ENCODE measurements at places on chromosomes 5 and 9. TPM values are rescaled to one million over a fixed set of nuclear protein-coding genes. Genes with fewer than 3 reads are reported as not detected.

DNA sequence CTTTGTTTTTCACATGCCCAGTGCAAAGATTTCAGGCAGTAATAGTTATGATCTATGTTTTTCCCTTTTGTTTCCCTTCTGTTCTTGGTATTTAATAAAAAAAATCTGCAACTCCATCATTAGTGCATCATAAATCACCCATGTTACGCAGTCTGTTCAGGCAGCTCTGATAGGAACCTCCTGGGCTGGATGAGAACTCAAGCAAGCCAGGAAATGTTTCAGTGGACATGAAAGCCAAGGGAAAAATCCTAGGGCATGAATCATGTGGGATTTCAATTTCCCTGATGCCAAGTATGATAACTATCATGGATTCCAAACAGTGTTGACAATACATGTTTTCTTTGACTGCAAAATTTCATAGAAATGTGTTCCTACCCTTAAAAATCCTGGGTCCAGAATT lies 119.7 kb upstream of the TARS1 start:
- DNase-seq: no peak

Gene KIF2A
- 30.6 TPM for total RNA-seq

- DNase-seq: no peak
Measured at GRCh38 chr9:127751269-127752054, 16.4 kb upstream of the TOR2A start.

Gene CCL27
- not detected for total RNA-seq

GRCh38 chr5:123705741-123706140 lies 193.8 kb downstream of the CSNK1G3 start:
- no peak for DNase-seq

GRCh38 chr5:106985174-106985573 lies 685.6 kb downstream of the EFNA5 start:
- DNase-seq: no peak

DNA sequence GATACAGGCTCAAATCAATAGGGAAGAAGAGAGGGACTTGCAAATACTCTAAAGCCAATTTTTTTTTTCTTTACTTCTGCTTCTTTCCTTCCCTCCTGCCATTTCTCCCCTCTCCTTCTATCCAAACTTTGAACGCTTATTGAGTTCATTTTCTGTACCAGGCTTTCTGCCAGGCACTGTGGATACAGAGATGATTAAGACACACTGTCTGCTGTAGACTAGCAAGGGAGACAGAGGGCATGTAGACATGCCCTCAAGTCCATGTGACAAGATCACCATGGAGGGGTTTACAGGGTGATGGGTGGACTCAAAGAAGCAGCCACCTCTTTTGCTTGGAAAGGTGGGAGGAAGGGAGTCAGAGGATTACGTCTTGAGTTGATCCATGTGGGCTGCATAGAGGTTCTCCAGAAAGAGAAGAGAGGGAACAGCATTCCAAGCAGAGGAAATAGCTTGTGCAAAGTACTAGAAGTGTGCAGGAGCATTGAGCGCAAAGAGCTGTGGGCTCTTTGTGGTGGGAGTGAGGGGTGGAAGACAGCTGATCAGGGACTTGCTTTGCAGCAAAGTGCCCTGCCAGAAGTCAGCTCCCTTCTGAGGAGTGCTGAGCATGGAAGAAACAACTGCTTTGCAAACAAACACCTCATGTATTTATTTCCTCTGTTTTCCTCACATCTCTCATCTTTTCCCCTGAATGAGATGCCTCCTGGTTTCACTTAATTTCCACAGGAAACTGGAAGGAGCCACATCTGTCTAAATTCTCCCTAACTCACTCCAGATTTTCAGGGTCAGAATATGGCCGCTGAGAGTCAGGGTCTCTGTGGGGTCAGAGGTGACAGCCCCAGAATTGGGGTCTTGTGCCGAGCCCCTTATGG lies 64.4 kb upstream of the COL15A1 start:
- DNase-seq: peak; percentile 39

DNA sequence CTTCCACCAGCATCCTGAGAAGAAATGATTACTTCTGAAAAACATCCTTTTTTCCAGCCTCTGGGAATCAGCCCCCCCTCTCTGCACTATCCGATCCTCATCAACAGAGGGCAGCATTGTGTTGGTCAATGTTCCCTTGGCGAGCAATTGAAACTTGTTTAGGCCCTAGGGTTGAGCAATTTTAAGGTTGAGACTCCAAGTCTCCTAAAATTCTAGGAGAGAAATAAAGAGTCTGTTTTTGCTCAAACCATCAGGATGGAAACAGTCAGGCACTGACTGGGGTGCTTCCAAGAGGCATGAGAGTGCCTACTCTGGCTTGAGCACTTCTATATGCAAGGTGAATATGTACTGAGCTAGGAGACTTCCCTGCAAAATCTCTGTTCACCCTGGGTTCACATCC lies 12.4 kb upstream of the CYFIP2 start:
- no peak for DNase-seq

- DNase-seq: peak; percentile 89
Measured at GRCh38 chr9:129318121-129319075, 140.3 kb upstream of the IER5L start.

DNA sequence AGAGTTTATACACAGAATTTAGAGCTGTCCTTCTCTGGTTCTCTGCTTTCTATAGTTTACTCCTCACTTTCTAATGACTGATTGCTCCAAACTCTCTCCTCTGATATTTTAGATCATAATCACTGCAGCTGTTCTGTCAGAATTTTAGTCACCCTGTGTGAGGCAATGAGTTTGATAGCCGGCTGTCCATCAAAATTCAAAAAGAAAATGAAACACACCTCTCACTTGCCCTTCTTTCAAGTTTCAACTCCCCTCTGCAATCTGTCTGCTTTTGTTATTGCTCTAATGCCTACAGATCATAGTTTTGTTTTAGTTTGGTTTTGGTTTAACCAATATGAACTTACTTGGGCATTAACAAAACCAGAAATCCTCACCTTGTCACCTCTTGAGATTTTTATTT lies 23.3 kb upstream of the ABLIM3 start:
- DNase-seq: no peak

DNA sequence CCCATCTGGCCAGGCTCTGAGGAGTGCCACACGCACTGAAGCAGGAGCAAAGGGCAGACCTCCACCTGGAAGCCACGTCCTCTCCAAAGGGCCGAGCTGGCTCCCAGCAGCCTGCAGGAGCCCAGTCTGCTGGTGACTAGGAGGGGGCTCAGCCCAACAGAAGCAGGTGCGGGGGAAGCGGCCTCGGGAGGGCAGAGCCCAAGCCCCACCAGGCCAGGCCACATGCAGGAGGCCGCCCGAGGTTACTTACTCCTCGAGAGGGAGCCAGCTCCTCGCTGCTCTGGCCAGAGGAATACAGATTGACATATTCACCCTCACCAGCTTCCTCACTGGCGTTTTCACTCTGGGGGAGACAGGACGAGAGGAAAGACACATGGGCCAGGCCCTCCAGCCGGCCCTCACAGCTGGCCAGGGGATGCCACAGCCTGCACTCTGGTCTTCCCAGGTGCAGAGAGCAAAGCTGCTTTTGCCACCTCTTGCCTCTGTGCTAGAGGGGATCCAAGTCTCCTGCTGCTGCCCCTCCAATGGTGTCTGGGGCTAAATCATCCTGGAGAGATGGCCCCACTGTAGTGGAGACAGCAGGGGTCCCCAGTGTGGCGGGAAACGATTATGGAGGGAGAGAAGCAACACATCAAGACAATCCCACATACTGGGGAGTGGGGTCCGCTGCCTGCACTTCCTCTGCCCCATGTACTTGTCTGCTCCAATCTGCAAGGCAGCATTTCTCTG lies 58.6 kb downstream of the PRRT1B start:
- DNase-seq: no peak

- DNase-seq: no peak
Measured at GRCh38 chr9:6689893-6690674, 44.6 kb upstream of the GLDC start.

GRCh38 chr9:27530915-27531755 lies 1.5 kb upstream of the MOB3B start:
- no peak for DNase-seq

DNA sequence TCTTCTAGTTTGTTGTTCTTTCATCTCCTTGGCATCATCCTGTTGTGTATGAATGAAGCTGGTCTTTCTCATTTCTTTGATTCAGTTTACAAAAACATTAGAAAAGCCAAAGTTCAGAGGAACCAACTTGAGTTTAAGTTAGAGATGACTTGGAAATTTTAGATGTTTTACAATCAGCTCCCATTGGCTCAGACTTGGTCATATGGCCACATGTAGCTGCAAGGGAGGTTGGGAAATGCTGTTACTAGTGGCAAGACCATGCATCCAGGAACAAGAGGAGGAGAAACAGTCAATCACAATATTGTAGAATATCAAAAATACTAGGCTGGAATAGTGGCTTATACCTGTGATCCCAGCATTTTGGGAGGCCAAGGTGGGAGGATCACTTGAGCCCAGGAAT lies 19.5 kb downstream of the CARD6 start:
- no peak for DNase-seq

- DNase-seq: no peak
Measured at GRCh38 chr9:38181232-38181631, 112.2 kb upstream of the SHB start.

Gene LHX3
- total RNA-seq: not detected

Gene PKD2L2
- total RNA-seq: not detected

DNA sequence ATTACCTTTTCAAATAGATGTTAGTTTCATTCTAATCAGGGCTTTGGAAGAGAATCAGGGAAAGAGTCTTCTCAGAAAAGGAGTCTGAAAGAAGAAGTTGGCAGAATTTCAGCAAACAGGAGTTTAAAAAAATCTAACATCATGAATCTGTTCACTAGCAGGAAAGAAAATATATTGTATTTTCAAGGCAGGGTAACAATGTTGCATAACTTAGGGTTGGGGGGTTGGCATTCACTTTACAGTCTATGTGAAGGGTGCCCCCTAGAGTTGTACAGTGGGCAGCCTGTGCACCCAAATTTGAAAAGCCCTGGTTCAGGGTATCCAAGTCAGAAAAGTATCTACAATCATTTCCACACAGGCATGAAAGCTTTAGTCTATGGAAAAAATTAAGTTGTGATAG lies 348.4 kb upstream of the SLC30A5 start:
- DNase-seq: no peak

DNA sequence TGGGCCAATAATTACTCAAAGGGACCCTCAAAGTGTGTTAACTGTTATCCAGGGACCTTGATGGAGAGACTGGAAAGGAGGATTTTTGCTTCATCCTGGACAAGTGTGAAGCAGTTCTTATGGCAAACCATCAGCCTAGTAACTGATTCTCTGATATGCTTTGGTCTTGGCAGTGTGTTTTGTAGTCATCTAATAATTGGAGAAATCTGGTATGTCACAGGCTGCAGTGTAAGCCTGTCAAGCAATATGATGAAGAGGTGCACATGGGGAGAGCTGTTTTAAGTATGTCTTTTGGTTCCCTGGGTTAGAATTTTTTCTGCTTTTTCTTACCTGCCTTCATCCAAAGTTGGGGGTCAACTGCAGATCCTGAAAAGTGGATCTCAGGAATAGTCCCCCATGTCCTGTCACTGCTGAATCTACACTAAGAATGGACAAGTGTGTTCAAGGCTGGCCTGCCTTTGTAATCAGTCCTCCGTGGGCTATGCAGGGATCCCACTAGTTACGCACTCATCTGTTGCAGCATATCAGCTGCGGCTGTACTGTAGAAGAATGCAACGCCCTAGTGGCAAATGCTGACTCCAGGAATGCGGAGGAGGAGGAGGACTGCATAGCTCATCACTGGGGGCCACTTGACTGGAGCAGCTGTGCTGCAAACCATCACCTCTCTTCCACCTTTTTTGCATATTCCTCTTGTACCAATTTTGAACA lies 1.9 kb downstream of the SPTAN1 start:
- no peak for DNase-seq

DNA sequence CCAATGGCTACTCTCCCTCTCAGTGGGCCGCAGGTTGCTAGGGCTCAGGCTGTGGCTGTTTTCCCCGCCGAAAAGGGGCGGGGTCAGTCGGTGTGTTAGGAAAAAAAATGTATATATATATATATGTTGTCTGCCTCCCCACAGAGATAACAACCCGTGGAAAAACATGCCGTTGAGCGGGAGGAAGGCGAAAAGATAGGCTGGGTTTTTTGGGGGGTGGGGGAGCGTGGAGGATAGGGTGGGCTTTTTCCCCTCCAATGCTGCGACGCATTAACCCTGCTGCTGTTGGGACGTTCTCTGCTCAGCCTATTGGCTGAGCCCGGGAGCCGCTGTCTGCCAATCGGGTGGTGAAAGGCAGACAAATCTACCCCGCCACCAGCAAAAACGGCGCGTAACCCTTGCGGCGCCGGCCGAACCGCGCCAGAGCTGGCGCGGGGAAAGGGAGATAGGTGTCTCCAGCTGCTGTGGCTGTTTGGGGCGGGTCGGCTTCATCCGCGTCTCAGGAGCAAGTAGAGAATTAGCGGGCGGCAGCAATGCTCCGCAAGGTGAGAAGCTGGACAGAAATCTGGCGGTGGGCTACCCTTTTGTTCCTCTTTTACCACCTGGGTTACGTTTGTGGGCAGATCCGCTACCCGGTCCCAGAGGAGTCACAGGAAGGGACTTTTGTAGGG lies at the start of gene PCDHGC4:
TSS of gene PCDHGC4 (plus strand) at position 390 of the 671 bp plus-strand sequence. CDS start at position 534, 144 bp downstream.
- DNase-seq: no peak

Gene DAB2
- 221 TPM for total RNA-seq

DNA sequence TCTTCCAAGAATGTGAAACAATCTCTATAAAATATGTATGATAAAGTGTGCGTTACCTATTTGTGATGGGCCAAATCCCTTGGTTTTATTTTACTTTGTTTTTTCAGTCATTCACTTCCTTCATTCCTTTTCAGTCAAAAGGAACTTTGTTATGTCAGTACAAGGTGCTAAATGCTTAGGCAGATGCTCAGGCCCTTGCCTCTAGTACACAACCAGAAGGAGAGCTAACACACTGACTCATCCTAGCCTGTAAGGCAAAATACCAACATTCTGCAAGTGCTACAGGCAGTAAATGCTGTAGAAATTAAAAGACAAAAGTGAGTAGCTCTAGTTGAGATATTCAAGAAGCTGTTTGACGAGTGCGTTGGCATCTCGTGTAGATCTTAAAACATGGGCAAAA lies 49.4 kb downstream of the TRPM6 start:
- DNase-seq: no peak

DNA sequence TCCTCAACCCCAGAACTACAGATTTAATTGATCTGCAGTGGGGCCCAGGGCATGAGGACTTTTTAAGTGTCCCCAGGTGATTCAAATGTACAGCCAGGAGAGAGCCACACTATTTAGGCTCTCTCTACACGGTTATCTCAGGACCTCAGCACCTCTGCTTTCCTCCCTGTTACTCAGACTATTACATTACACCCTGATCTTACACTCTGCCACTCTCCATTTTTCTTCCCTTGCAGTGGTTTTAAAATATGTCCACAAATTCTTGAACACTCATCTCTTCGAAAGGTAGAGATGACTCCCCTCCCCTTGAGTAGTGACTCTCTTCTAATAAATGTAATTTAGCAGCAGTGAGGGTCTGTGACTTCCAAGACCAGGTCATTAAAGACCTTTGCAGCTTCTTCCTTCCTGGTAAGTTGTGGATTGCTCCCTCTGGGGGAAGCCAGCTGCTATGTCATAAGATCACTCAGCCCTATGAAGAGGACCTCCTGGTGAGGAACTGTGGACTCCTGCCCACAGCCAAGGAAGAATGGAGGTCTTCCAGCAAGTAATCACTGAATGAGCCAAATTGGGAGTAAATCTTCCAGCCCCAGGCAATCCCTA lies 87.5 kb upstream of the SSBP2 start:
- no peak for DNase-seq

Gene ACTL7A
- not detected for total RNA-seq
